ENCODE measurements at places on chromosomes 3 and 15.

- DNase-seq = no peak
Measured at GRCh38 chr15:92968926-92969651, 69.0 kb downstream of the CHD2 start.

DNA sequence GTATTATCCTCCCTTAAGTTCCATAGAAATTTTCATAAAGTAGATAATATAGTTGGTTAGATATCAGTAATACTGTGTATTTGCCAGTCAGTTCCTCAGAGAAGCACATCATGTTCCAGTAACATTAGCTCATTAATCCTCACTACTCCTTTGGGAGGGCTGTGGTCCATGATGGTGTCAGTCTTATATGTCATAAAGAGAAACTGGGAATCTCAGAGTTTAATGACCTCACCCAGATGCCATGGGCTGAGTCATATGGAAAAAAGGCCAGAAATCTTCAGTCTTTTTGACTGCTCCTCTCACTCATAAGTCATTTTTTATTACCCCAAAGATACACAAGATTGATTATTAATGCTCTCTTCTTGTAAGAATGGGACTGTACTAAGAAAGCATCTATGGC lies 188.6 kb downstream of the CHL1 start:
- no peak for DNase-seq

GRCh38 chr3:13683288-13683687 lies 134.4 kb downstream of the FBLN2 start:
- DNase-seq = no peak

DNA sequence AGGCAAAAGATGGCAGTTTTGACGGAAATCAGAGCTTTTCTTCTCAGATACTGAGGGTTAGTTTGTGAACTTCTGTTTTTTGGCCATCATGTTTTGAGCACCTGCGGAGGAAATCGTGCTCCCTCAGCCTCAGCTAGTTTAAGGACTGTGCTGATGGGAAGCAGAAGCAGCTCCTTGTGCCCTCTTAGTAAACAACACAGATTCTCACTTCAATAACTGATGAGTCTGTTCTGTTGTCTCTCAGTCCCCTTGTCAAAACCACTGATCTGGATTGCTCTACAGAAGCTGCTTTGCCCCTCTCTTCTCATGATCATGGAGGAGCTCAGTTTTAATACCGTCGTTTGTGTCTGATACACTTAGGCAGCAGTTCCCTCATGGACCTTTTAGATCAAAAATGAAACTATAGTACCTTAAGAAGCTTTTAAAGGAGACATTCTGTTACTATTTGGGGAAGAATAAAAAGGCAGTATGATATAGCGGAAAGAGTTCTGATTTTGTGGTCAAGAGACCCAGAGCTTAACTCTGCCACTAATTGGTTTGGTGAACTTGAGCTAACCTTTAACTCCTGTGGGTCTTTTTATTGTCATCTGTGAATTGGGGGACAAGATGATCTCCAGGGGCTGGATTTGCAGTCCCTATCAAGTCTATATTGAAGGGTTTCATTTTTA lies 152.6 kb downstream of the BBX start:
- DNase-seq = no peak

GRCh38 chr3:29478611-29479010 lies 197.7 kb downstream of the RBMS3 start:
- no peak for DNase-seq

GRCh38 chr3:17990390-17990789 lies 248.0 kb upstream of the TBC1D5 start:
- no peak for DNase-seq

DNA sequence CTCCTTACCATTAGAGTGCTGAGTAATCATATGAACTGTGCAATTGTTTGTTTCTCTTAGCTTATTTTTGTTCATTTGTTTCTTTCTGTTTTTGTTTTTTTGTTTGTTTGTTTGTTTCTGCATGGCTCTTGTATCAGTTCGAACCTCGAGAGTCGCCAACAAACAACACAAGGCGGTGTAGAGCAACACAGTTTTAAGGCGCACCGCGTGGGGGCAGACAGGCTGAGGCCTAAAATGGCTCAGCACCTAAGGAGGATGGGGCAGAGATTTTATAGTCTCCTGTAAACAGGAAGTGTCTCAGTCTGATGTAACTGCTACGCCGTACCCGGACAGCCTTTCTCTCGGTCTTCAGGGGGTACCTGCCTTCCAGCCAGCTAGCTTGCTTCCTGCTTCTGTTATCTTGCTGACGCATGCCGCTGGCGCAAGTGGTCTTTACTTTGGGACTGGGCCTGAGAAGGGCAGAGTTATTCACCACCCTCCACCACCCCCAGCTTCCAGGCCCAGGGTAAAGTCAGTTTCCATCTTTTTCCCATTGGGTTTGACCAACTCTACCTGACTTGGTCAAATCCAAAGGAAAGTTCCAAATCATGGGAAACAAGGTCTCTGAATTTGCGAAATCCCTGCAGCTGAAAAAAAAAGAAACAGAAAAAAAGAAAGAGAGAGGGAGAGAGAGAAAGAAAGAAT lies 25.8 kb upstream of the MFGE8 start:
- no peak for DNase-seq

- no peak for DNase-seq
Measured at GRCh38 chr3:178646186-178646862, 110.1 kb downstream of the KCNMB2 start.

DNA sequence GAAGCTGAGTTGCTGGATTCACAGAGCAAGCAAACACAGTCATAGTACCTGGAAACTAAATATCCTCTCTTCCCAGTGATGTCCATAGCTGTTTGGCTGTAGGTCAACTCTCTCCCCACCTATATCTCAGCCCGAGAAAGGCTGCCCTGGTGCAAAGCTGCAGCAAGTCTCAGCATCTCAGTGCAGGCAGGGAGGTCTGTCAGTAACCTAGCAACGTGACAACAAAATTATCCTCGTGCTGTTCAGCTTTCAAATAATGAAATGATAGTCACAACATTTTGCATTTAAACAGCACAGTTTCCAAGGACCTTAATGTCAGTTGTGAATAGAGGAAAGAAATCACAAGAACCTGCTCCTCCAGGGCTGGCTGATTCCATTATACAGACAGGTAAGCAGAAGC lies 83.6 kb downstream of the CHST2 start:
- DNase-seq = no peak

- DNase-seq = no peak
Measured at GRCh38 chr3:192212335-192212734, 515.0 kb downstream of the FGF12 start.

- no peak for DNase-seq
Measured at GRCh38 chr3:105521770-105522169, 155.1 kb downstream of the ALCAM start.

- DNase-seq = no peak
Measured at GRCh38 chr3:116141724-116142123, 303.6 kb downstream of the LSAMP start.

GRCh38 chr3:480070-480469 lies 283.5 kb downstream of the CHL1 start:
- DNase-seq = no peak

GRCh38 chr3:71659864-71660591 lies 65.2 kb downstream of the EIF4E3 start:
- DNase-seq = no peak

DNA sequence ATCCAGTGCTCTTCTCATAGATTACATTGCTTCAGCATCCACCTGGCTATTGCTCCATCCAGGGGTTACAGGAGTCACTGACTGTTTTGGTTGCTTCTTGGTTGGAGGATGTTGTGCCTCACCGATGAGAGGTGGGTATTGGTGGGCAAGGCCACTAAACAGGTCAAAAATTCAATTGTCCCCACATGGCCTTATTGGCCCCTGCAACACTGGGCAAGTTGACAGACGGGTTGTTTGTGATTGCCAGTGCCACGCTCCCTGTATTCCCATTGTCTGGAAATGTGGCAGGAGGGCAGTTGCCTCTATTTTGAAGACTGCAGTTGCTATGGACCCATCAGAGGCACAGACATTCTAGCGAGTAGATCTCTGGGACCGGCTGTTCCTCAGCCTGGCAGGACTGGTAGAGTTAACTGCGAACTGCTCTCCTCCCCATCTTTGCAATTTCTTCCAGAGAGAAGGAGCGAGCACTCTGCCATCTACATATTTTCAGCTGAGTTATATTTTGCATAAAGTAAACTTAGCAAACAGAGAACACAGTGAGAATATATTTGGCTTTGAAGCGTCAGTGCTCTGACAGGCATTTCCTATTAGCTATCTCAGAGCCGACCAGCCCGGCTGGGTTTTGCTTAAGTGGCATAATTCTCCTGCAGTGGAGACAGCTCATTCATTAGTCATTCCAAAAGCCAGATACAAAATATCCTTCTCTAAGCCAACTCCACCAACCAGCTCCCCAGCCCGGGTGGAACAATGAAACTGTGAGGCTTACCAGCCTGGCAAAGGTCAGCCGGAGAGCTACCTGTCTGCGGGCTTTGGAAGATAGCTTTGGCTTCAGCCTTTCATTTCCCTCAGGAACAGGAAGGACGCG lies 26.0 kb upstream of the MAGEF1 start:
- no peak for DNase-seq

DNA sequence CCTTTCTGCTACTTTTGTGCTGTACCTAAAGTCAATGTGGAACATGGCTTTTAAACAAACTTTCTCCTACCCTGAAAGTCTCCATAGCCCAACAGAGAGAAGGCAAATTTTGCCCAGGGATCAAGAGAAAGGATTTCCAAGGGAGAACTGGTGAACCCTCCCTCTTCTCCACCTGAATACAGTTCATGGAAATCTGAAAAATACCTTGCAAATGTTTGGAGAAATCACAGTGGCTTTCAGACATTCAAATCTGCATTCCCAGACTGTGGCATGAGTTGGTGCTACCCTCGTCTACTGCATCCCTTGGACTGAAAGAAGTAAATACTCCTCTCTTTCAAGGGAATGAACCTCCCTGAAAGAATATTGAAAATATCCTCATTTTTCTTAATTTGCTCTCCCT lies 38.7 kb downstream of the ZIC4 start:
- DNase-seq = no peak

GRCh38 chr3:142987080-142987700 lies 14.2 kb upstream of the U2SURP start:
- no peak for DNase-seq

GRCh38 chr15:57045741-57046382 lies 127.4 kb downstream of the TCF12 start:
- no peak for DNase-seq

GRCh38 chr3:156586905-156587759 lies 32.2 kb upstream of the SSR3 start:
- DNase-seq = no peak

DNA sequence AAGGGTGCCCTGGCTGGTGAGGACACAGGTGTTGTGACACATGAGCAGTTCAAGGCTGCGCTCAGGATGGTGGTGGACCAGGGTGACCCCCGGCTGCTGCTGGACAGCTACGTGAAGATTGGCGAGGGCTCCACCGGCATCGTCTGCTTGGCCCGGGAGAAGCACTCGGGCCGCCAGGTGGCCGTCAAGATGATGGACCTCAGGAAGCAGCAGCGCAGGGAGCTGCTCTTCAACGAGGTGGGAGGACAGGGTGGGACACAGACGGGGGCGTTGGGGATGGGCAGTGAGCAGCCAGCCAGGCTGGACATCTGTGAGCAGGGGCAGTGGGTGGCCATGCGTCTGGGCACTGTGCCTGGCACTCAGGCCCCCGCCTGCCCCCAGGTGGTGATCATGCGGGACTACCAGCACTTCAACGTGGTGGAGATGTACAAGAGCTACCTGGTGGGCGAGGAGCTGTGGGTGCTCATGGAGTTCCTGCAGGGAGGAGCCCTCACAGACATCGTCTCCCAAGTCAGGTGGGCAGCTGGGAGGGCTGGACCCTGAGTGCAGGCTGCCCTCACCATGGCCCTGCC lies 10.3 kb downstream of the ANKRD63 start:
- DNase-seq = no peak

DNA sequence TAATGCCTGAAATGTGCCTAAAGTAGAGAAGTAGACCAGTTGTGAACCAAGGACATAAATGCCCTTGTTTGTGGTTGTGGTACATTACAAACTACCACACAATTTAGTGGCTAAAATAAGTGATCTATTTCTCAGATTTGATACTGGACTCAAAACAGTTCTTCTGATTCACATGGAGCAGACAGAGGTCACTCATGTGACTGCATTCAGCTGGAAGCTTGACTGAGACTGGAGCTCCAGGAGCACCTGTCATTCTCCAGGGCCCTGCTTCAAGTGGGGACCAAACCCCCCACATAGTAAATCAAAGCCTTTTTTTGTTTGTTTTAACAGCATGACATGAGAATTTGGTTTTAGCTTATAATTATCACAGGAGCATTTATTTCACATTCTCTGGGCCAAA lies 301.2 kb downstream of the OXSM start:
- no peak for DNase-seq

DNA sequence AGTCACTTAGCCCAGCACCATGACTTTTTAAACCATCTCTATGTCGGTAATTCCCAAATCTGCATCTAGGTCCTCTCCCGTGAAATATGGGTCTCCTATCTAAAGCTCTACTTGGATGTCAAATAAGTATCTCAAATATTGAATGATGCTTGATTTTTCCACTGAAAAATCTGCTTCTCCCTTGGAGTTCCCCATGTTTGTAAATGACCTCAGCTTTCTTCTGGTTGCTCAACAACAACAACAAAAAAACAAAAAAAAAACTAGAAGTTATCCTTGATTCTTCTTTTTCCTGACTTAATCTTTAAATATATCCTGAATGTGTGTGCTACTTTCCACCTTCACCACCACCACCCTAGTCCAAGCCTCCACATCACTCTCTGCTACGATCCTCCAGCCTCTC lies 307.5 kb upstream of the UBE2E2 start:
- DNase-seq = no peak

- no peak for DNase-seq
Measured at GRCh38 chr3:144257381-144257780, 285.8 kb downstream of the DIPK2A start.

- no peak for DNase-seq
Measured at GRCh38 chr3:44568561-44568960, 13.6 kb downstream of the ZKSCAN7 start.

DNA sequence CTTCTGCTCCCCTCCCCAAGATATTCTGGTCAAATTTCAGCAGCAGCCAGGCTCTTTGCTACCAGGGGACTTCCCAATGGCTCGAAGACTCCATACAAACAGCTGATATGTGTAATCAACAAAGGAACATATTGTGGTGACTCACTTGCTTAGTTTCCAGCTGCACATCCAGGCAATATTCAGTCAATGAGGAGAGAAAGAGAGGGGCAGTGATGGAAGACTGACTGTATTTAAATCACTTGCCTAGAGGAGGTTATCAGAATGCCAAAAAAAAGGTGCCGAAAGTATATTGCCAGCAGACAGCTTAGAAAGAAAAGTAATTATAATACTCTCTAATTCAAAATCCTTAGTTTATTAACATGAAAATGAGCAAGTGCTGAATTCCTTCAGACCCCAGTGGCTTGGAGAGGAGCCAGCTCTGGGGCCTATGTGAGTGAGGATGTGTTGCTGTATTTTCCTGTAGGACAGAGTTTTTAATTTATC lies 236.5 kb downstream of the LRTM1 start:
- DNase-seq = no peak

DNA sequence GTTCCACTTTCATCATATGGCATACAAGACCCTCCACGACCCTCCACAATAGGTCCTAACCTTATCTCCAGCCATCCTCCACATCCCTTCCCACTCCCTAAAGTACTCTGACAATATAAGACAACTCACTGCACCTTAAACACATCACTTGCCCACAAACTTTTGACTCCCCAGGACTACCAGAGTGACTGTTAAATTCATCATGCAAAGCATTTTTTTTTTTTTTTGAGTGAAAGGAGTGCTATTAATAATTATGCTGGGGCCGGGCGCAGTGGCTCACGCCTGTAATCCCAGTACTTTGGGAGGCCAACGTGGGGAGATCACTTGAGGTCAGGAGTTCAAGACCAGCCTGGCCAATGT lies 55.8 kb downstream of the OSBPL10 start:
- DNase-seq = no peak

Measured in CD4-positive, alpha-beta T cell treated with Interleukin-15 for 1 hour (primary cell).